ENCODE measurements at places on chromosomes 3 and 15.

DNA sequence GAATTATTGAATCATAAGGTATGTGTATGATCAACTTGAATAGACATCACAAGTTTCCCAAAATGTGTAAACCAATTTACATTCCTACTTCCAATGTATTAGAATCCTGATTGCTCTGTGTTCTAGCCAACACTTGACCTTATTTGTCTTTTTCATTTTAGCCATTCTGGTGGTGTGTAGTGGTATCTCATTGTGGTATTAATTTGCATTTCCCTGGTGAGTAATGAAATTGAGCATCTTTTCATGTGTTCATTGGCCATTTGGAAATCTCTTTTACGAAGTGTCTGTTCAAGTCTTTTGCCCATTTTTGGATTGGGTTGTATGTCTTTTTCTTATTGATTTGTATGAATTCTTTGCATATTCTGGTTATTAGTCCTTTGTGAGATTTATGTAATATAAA is 138.0 kb downstream of the RBPMS2 start:
- no peak for DNase-seq

GRCh38 chr3:137778941-137779340 is 14.8 kb downstream of the SOX14 start:
- no peak for DNase-seq

GRCh38 chr15:51051776-51052175 is 42.9 kb downstream of the TNFAIP8L3 start:
- no peak for DNase-seq

DNA sequence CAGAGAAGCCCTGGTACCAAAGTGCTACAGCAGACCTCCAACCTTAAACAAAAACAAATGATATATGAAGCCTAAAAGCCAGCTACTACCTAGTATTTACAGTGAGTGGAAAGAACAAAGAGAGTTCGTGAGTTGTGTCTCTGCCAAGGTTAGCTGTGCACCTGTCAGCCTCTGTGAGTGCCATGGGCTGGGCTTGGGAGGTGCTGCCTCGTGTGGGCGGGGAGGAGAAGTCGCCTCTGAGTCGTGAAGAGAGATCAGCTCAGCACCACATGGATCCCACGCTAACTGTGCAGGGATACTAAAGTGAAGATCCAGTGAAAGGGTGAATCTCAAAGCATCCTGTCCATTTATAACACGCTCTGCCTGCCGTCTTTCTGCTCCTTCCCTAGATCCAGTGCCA is 101.9 kb downstream of the CHDH start:
- peak; percentile 24 for DNase-seq

- DNase-seq: no peak
Observed at GRCh38 chr15:66773129-66773873, 71.3 kb downstream of the SMAD6 start.

Data from activated CD4-positive, alpha-beta T cell treated with anti-CD3 and anti-CD28 coated beads, Interleukin-2, amount 50 U/mL, for 16 hours (primary cell).